Left renal cortex interstitium (tissue), 4 donors: ENCODE measurements at places on chromosomes 4 and X. TPM values are rescaled to one million over a fixed set of nuclear protein-coding genes. Genes with fewer than 3 reads are reported as not detected.

- peak; percentile 61 for DNase-seq
These were observed 49.0 kb upstream of the TRAM1L1 start for GRCh38 chr4:117134386-117134785.

Gene HMGB3
- 142 TPM for polyA plus RNA-seq

- no peak for DNase-seq
These were observed 17.0 kb downstream of the LAMP2 start for GRCh38 chrX:120452131-120452530.

DNA sequence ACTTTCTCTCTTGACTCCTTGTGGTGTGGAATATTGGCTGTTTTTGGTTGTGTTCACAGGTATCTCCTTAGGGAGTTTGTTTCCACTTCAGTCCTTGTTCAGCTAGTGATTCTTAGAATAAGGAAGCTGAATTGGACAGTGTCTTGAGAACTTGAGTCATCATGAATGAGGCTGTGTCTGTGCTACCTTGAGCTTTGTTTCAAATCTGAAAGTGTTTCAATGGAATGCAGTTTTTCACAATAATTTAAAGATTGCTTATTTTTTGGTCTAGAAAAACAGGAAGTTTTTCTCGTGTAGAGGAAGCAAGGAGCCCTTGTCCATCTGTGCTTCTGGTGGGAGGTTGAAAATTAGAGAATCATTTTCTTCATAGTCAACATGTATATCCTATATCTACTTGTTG is 76.5 kb downstream of the ZNF518B start:
- DNase-seq, result no peak

Gene PAGE1
- polyA plus RNA-seq, result not detected

Gene ALPK1
- polyA plus RNA-seq, result 9.8 TPM

GRCh38 chr4:163707873-163708272 is 213.4 kb downstream of the TMA16 start:
- no peak for DNase-seq

GRCh38 chr4:183860731-183861130 is 44.4 kb upstream of the STOX2 start:
- no peak for DNase-seq

DNA sequence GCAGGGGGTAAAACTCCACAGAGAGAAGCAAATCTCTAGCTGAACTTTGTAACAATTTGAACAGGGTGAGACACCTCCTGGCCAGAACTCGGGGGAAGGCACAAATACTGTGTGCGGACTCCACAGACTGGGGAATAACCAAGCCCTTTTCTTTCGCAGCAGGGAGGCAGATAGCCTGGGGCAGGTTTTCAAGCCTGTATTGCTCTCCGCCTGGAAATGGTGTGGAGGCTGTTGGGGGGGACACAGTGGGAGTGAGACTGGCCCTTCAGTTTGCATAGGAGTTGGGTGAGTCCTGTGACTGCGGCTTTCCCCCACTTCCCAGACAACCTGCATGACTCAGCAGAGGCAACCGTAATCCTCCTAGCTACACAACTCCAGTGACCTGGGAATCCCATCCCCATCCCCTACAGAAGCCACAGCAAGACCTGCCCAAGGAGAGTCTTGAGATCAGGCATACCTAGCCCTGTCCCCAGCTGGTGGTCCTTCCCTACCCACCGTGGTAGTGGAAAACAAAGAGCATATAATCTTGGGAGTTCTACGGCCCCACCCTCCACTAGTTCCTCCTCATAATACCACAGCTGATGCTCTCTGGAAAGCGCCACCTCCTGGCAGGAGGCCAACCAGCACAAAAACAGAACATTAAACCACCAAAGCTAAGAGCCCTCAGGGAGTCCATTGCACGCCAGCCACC is 12.9 kb upstream of the SMPX start:
- DNase-seq, result no peak

DNA sequence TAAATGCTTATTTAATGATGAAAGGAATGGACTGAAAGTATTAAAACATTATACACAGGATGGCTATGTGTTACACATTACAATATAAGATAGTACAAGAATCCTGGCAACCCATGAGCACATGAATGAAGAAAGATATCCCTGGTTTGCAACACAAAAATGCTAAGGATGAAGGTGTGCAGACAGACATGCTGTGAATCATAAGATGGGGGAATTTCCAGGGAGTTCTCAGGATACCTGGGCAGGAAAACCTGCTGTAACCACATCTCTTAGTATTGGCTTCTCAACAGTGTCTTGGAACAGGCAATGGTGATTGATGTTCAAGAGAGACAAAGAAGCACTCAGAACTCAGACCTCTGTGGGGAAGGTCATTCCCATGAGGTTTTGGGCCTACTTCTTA is 23.9 kb upstream of the ANOS1 start:
- no peak for DNase-seq

Gene MCF2
- polyA plus RNA-seq, result 1.5 TPM

GRCh38 chrX:12360383-12360782 is 222.1 kb downstream of the FRMPD4 start:
- DNase-seq, result no peak

DNA sequence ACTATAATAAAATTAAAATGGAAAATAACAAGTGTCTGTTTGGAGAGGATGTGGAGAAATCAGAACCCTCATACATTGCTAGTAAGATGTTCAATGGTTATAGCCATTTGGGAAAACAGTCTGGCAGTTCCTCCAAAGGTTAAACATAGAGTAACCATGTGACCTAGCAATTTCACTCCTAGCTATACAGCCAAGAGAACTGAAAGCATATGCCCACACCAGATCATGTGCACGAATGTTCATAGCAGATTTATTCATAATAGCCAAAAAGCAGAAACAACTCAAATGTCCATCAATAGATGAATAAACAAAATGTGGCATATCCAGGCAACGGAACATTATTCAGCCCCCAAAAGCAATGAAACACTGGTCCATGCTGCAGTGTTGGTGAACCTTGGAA is 9.4 kb upstream of the CCNQ start:
- no peak for DNase-seq

Gene POF1B
- polyA plus RNA-seq, result 0.92 TPM

Gene HOPX
- polyA plus RNA-seq, result 10.7 TPM
